Small intestine (tissue), 16 donors: ENCODE measurements at places on chromosomes 12 and 14. TPM values are rescaled to one million over a fixed set of nuclear protein-coding genes. Genes with fewer than 3 reads are reported as not detected.
A peak's percentile ranks its signal among the peaks of the same experiment; 100 is the strongest.

- no peak for DNase-seq
These were observed 62.3 kb downstream of the MGAT4C start for GRCh38 chr12:86193931-86194330.

DNA sequence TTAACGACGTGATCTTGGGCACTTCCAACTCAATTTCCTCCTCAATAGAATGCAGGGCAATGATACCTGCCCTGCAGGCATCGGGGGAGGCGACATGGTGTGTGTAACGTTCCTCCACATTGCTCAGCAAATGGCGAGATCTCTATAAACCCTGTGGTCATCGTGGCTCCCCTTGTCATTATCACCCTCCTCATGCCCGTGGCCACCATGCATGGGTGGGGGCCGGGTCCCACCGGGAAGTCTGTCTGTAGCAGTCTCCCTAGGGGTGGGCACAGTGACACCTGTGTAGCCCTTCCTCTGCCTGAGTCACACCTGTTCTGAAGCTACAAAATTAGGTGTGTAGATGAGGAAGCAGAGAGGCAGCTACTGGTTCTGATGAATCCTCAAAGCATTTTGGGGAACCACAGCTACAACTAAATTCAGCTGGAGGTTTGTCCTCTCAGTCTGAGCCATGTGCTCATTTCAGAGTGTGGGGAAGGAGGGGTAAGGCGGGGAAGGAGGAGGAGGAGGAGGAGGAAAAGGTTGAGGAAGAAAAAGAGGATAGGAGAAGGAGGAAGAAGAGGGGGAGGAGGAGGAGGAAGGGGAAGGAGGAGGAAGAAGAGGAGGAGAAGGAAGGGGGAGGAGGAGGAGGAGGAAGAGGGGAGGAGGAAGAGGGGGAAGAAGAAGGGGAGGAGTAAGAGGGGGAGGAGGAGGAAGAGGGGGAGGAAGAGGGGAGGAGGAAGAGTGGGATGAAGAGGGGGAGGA lies 11.0 kb upstream of the CACNA2D4 start:
- DNase-seq = no peak

- DNase-seq = no peak
These were observed 248.5 kb downstream of the IPO8 start for GRCh38 chr12:30447061-30447750.

- DNase-seq = no peak
These were observed 436.2 kb downstream of the BCL11B start for GRCh38 chr14:98835825-98836100.

NPAS3 gene
- 0.81 TPM for polyA plus RNA-seq

TRIP11 gene
- polyA plus RNA-seq = 3.5 TPM

- peak; percentile 76 for DNase-seq
These were observed 136.8 kb upstream of the TBX3 start for GRCh38 chr12:114820796-114821195.

GRCh38 chr12:28024231-28024995 lies 51.9 kb upstream of the PTHLH start:
- DNase-seq = no peak

DNA sequence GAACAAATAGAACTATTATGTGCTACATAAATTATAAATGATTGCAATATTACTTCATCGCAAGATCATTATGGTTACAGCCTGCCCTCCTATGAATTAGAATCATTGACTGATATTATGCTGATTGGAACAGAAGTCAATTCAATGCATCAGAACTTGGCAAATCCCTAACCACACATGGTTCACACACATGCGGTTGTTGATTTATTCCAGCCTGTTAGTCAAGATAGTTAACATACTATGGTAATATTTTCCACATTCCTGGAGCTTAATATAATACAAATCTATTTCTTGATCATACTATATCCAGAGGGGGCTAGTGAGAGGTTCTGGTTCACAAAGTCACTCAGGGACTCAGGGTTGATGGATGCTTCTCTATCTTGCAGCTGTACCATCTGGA lies 9.7 kb upstream of the CACNA1C start:
- DNase-seq = no peak

MEG3 gene
- 15.7 TPM for polyA plus RNA-seq

- peak; percentile 57 for DNase-seq
These were observed 5.2 kb upstream of the RIMKLB start for GRCh38 chr12:8692573-8692972.

GRCh38 chr12:15393995-15394394 lies 71.7 kb downstream of the PTPRO start:
- DNase-seq = no peak

- DNase-seq = peak; percentile 68
These were observed 781 bp downstream of the NPAS3 start for GRCh38 chr14:32939254-32940065.

DNA sequence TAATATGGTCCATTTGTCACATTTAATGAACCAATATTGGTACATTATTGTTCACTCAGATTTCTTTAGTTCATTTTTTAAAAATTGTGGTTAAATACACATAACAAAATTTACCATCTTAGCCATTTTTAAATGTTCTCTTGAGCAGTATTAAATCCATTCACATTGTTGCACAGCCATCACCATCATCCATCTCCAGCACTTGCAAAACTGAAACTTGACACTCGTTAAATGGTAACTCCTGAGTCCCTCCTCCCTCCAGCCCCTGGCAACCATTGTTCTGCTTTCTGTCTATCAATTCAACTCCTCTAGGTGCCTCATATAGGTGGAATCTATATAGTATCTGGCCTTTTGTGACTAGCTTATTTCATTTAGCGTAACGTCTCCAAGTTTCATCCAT lies 86.4 kb downstream of the ACACB start:
- no peak for DNase-seq

GRCh38 chr14:82003426-82003825 lies 469.8 kb upstream of the SEL1L start:
- DNase-seq = no peak

DNA sequence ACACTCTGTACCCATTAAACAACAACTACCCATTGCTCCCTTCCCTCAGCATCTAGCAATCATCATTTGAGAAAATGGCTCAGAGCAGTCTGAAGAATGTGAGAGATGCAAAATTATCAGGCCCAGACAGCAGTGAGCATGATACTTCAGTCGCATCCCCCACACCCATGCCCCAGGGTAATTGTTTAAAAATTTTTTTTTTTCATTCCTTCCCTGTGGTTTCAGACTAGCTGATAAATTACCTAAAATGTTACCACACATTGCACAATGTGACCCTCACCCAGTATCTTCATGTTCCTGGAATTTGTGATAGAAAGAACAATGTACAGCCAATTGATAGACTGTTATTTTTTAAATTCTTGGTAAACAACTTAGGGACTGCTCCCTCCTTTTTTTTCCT lies 11.3 kb upstream of the USP15 start:
- DNase-seq = no peak

DNA sequence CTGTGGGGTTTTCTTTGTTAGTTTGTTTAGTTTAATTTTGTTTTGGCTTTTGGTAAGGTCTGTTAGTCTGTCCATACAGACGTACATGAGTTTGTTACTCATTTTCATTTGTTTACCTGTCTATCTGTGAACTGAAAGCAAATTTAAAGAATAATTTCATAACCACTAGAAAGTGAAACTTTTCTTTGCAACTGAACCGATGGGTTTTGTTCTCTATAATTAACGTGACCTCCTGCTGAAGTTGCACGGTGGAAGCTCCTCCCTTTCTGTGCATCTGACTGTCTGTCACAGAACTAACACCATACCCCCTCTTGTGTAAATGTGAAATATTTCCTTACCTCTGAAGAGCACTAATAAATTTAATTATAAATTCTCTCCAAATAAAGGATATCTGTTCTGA lies 595.5 kb downstream of the GALC start:
- no peak for DNase-seq

DNA sequence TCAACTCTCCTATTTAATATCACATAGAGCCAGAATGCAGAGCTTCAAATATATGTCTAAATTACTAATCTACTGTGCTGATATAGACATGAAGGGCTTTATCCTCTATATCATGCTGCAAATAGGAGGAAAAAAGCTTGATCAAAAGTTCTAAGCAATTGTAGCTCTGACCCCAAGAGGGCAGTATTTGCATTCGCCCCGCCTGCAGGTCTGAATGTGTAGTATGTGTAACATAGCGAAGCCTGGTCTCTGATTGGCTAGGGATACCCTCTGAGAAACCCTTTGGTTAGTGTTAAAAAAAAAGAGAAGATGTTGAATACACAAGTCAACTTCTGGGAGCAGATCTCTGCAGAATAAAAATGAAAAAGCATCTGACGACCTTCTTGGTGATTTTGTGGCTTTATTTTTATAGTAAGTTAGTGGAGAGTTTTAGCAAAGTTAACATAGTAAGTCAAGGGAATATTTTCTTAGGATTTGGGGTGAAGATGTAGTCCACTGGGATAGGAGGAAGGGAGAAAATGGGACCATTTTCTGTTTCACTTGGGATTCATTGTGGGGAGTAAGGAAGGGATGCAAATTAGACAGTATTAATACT lies 151.6 kb upstream of the OR4E1 start:
- peak; percentile 5 for DNase-seq

DNA sequence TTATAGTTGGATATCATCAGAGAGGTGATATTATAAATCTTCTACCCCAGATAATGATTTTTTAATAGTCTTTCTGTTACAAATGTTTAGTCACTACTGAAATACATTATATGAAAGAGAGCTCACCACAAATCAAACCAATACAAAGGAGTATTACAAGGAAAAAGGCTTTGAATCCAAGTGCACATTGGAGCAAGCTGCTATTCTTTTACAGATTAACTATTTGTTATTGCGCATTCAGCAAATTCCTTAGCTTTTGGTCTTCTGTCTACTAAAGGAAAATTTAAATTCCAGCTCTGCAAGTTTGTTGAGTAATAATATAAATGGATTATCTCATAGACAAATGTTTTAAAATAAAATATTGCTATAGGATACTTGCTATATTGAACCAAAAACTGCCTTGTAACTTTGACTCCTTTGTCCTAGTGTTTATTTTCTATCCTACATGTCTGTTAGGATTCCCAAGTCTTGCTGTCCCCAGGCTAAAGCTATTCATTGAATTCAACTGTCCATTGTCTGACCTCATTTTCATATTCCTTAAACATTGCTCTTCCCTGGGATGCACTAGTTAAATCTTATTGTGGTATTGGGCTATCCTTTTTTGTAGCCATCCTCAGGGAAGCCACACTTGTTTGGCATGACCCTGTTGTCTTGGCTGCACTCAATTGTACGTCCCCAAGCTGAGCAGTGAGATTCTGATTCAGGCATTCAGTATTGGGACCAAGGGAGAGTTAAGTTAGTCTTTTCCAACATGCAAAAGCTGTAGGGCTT lies 41.5 kb downstream of the PDE3A start:
- no peak for DNase-seq

GRCh38 chr12:50845021-50845647 lies 2.4 kb downstream of the TMPRSS12 start:
- peak; percentile 13 for DNase-seq

EFS gene
- 11.5 TPM for polyA plus RNA-seq

INSM2 gene
- not detected for polyA plus RNA-seq

- DNase-seq = no peak
These were observed 148.3 kb downstream of the CRADD start for GRCh38 chr12:93825501-93825888.

GRCh38 chr12:15801770-15802744 lies 12.9 kb upstream of the EPS8 start:
- DNase-seq = peak; percentile 60

DNA sequence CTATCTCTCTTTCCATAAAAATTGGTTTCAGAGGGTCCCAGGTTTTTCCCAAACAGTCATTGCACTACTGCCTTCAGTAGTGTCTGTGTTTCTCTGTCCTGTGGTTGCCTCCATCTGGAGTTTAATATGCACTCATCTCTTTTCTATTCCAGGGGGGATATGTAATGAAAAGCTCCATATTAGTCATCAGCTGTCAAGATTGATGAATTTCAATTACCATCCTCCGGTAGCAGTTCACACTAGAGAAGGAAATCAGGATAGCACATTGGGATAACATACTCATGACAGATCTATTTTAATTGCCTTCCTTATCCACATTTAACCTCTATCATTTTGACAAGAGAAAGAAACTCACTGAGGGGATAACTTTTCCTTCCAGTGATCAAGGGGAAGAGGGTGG lies 589.0 kb upstream of the SEL1L start:
- no peak for DNase-seq

TAS2R30 gene
- polyA plus RNA-seq = not detected

CCDC175 gene
- polyA plus RNA-seq = not detected

GRCh38 chr12:102816816-102817434 lies 100.1 kb downstream of the PAH start:
- peak; percentile 13 for DNase-seq

DNA sequence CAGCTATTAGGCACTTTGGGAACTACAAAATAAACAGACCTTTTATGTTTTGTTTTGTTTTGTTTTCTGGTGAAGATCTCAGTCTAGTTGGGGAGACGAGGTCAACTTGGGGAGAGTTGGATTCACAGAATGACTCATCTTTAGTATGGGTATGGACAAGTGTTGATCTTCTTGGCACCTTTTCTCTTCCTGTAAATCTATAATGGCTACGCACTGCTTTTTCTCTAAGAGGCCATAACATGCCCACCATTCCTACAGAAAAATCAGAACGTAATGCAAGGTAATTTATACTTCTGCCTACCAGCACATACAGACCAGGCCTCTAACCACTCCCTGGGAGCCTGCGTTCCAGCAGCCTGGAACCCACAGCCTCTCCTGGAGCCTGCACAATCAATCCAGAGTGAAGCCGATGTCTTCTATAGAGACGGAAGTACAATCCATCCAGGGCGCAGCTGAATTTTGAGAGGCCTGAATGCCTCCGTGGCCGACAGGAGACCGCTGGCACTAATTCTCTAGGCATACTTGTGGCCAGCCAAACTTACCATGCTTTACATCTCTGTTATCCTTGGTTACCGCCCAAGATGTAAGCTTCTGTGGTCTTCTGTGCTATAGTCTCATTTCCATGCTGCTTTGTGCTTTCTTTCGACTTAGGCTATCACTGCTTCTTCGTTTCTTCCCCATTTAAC lies 717 bp downstream of the PPHLN1 start:
- DNase-seq = peak; percentile 32

- DNase-seq = no peak
These were observed 33.8 kb downstream of the ZFHX2 start for GRCh38 chr14:23517650-23518326.

KRT77 gene
- polyA plus RNA-seq = 0.01 TPM

DNA sequence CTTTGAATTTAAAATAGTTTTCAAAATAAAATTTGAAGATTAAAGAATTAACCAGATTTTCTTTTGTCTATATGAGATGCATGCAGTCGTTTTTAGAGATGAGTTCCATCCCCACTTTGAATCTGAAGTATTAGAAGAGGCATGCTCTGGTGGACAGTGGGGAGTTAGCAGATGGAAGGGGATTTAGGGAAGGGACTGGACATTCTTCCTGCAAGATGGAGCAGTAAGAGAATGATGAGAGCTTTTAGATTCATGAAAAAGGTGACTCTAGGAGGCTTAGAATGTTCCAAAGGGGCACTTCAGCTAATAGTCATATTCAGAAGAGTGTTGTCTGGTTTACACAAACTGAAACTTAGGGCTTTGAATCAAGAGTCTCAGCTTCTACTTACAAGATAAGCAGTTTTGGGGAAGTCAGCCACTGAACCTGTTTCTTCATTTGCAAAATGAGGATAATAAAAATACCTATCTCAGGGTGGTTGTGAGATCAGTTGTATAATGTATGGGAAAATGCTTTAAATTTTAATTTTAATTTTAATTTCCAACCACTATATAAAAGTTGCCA lies 3.7 kb downstream of the ZBTB1 start:
- no peak for DNase-seq

RHEBL1 gene
- polyA plus RNA-seq = 1.4 TPM

- peak; percentile 18 for DNase-seq
These were observed at the start of gene C12orf42 for GRCh38 chr12:103495469-103496456. Gene C12orf42, minus strand, starts transcription at chr12:103495968. Its CDS starts 17,542 bp downstream, at chr12:103478426.

CCDC198 gene
- 90.1 TPM for polyA plus RNA-seq

JDP2 gene
- polyA plus RNA-seq = 41.6 TPM

MYH6 gene
- polyA plus RNA-seq = 0.27 TPM

- no peak for DNase-seq
These were observed 238.0 kb downstream of the BCL11B start for GRCh38 chr14:99033951-99034350.

TAS2R8 gene
- not detected for polyA plus RNA-seq
